Pons (tissue), 1 donor: ENCODE measurements at places on chromosomes 11 and 22.

GRCh38 chr11:110830344-110830743, 118.1 kb upstream of the ARHGAP20 start:
- no peak for DNase-seq

- DNase-seq = no peak
Measured at GRCh38 chr11:118055966-118056365, 20.9 kb upstream of the TMPRSS4 start.

GRCh38 chr11:60485987-60486386, 6.6 kb upstream of the MS4A12 start:
- DNase-seq = no peak

GRCh38 chr11:82049199-82049598, 684.5 kb downstream of the FAM181B start:
- DNase-seq = no peak

GRCh38 chr22:37659066-37659896, 758 bp downstream of the PDXP start:
- DNase-seq = no peak

- peak; percentile 5 for DNase-seq
Measured at GRCh38 chr11:15199693-15200092, 85.0 kb downstream of the INSC start.

- no peak for DNase-seq
Measured at GRCh38 chr22:19760058-19760950, at the start of gene TBX1. Gene TBX1, plus strand, starts transcription at chr22:19760778. Its CDS starts 66 bp downstream, at chr22:19760844.

- DNase-seq = no peak
Measured at GRCh38 chr22:40325315-40325714, 21.0 kb upstream of the ADSL start.

GRCh38 chr22:29069463-29069862, 3.4 kb upstream of the KREMEN1 start:
- no peak for DNase-seq

DNA sequence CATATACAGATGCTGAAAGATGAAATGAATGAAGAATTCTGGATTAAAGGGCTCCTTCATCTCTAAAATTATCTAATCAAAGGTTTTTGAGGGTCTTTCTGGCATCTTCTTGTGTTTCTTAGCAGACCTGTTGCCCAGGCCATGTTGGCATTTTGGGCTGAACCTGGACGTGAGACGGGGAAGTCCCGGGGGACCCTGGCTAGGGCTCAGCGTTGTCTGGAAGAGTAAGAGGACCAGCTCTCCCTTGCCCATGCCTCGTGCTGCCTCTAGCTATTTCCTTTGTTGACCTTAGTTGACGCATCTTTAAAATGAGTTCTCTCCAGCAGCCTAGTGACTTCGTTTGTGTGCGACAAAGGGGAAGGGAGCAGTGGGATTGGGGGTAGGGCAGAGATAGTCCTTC, 152.2 kb downstream of the ST3GAL4 start:
- no peak for DNase-seq
